Brain (organoid and tissue), 16 donors: ENCODE measurements at places on chromosomes 16 and 17. TPM values are rescaled to one million over a fixed set of nuclear protein-coding genes. Genes with fewer than 3 reads are reported as not detected.

CALB2 gene
- 308 TPM for polyA plus RNA-seq

HEATR3 gene
- polyA plus RNA-seq: 6.9 TPM

WIPI1 gene
- polyA plus RNA-seq: 6.4 TPM

TP53TG3C gene
- polyA plus RNA-seq: not detected

IKZF3 gene
- 0.31 TPM for polyA plus RNA-seq
